Neural crest cell (in vitro differentiated cells): ENCODE measurements at places on chromosomes 7 and 10. TPM values are rescaled to one million over a fixed set of nuclear protein-coding genes. Genes with fewer than 3 reads are reported as not detected.
A peak's percentile ranks its signal among the peaks of the same experiment; 100 is the strongest.

DNA sequence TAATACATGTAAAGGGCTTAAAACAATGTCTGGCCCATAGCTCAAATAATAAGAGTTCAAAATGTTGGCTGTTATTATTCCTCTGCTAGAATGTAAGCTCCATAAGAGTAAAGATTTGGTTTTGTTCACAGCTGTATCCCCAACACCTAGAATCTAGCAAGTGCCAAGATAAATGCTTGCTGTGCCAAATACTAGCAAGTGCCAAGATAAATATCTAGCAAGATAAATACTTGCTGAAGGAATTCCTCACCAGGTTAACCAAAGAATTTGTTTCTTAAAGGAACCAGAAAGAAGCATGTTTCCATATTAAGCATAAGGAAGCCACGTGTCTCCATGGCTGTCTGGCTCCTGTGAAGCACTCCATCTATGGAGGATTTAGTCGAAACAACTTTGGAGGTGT lies 235.2 kb upstream of the SP4 start:
- H3K27ac ChIP-seq: no peak overlapping the region
- H3K36me3 ChIP-seq: peaks cover 5% of the 10 kb centered on the region
- H3K27me3 ChIP-seq: no peaks in the 10 kb centered on the region
- no peak overlapping the region for H3K4me3 ChIP-seq
- DNase-seq: no peak

DNA sequence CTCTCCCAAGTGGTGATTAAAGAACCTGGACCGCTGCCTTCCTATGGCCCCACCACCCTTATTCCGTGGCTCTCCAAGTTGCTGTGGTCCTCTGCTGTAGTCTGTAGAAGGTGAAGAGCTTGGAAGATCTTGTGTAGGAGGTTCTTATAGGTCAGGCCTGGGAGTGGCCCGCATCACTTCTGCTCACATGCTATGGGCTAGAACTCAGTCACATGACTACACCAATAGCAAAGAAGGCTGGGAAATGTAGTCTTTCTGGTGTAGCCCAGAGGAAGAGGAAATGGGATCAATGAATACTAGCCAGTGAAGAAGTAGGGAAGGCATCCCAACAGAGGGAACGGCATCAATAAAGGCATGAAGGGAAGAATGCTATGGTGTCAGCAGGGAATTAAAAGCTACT lies 41.3 kb upstream of the AOAH start:
- no peak overlapping the region for H3K27ac ChIP-seq
- H3K36me3 ChIP-seq: no peaks in the 10 kb centered on the region
- H3K27me3 ChIP-seq: no peaks in the 10 kb centered on the region
- H3K4me3 ChIP-seq: no peak overlapping the region
- DNase-seq: no peak

The LLCFC1 gene
- total RNA-seq: not detected in 2 replicates

DNA sequence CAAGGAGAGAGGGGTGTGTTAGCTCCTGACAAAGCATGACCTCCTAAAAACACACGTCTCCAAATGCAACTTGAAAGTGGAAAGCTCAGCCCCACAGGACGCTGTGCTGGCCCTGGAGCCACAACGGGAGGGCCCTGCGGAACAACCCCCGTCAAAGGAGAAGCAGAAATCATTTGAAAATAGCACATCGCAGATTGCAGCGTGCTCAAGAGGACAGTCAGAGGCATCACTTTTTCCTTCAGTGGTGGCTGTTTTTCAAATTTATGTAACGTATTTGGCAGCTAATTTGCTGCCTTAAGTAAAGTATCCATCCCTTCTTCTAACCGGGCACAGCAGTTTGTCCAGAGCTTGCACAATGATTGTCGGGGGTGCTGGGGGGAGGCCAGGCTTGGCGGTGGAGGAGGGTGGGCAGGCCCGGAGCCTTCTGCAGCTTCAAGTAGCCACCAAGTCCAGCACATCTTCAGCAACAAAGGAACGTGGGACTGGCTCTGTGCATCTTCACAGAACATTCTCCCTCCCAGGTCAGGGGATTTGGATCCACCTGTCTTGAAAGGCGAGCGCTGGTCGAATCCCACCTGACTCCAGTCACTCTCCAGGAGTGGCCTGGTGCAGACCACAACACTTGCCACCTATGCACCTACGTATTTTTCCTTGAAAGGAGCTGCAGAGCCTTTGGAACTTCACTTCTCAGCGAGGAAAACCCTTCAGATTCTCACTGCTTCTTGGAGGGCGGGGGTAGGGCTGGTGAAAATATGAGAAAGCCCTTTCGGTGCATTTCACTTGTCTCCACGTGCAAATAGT lies 346.3 kb downstream of the DNAJB6 start:
- DNase-seq: no peak
- peaks cover 20% of the 10 kb centered on the region for H3K36me3 ChIP-seq
- H3K4me3 ChIP-seq: peak overlapping the region; percentile 88
- peaks cover 82% of the 10 kb centered on the region for H3K4me1 ChIP-seq

- no peaks in the 10 kb centered on the region for H3K27me3 ChIP-seq
- no peaks in the 10 kb centered on the region for H3K4me1 ChIP-seq
- no peaks in the 10 kb centered on the region for H3K36me3 ChIP-seq
- H3K4me3 ChIP-seq: no peak overlapping the region
These were observed 291.0 kb downstream of the GPR158 start for GRCh38 chr10:25465582-25466372.

- peaks cover 15% of the 10 kb centered on the region for H3K4me1 ChIP-seq
- DNase-seq: no peak
- no peaks in the 10 kb centered on the region for H3K36me3 ChIP-seq
- no peaks in the 10 kb centered on the region for H3K27me3 ChIP-seq
- no peak overlapping the region for H3K4me3 ChIP-seq
- no peak overlapping the region for H3K27ac ChIP-seq
These were observed 7.5 kb downstream of the ASB4 start for GRCh38 chr7:95493247-95493646.

The SFMBT2 gene
- total RNA-seq: 7.0 and 8.8 TPM in 2 replicates

DNA sequence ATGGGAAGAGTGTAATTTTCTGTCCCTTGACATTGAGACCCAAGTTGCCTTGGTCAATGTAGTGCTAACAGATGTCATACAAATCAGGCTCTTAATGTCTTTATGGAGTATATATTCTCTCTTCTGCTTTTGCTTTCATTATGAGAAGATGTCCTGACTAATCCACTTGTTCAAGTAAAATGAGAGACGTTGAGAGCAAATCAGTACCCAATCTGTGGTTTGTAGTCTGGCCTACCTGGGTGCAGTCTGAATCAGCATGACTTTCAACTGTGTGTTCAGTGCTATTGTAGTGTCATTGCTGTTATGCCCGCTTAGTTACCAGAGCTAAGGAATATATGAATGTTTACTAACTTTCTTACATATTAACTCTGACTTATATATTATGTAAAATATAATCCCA lies 612.4 kb downstream of the ANKRD7 start:
- no peaks in the 10 kb centered on the region for H3K27me3 ChIP-seq
- H3K4me3 ChIP-seq: no peak overlapping the region
- no peak for DNase-seq
- H3K36me3 ChIP-seq: no peaks in the 10 kb centered on the region
- no peak overlapping the region for H3K27ac ChIP-seq

The C10orf67 gene
- total RNA-seq: 0.18 and 0.33 TPM in 2 replicates

- H3K4me1 ChIP-seq: peaks cover 40% of the 10 kb centered on the region
- no peak for DNase-seq
- H3K36me3 ChIP-seq: peaks cover 3% of the 10 kb centered on the region
- H3K4me3 ChIP-seq: no peak overlapping the region
These were observed 253.4 kb downstream of the USP6NL start for GRCh38 chr10:11358011-11358410.

- H3K4me1 ChIP-seq: no peaks in the 10 kb centered on the region
- no peak overlapping the region for H3K4me3 ChIP-seq
- peaks cover 5% of the 10 kb centered on the region for H3K36me3 ChIP-seq
- no peaks in the 10 kb centered on the region for H3K27me3 ChIP-seq
These were observed 19.6 kb upstream of the AGMO start for GRCh38 chr7:15581352-15581951.

GRCh38 chr7:155587486-155587885 lies 41.1 kb upstream of the CNPY1 start:
- DNase-seq: no peak
- H3K36me3 ChIP-seq: no peaks in the 10 kb centered on the region

- no peak overlapping the region for H3K4me3 ChIP-seq
- peaks cover 33% of the 10 kb centered on the region for H3K4me1 ChIP-seq
- H3K27ac ChIP-seq: no peak overlapping the region
- no peak for DNase-seq
- H3K36me3 ChIP-seq: no peaks in the 10 kb centered on the region
- H3K27me3 ChIP-seq: no peaks in the 10 kb centered on the region
These were observed 11.0 kb upstream of the INSIG1 start for GRCh38 chr7:155286686-155287085.

DNA sequence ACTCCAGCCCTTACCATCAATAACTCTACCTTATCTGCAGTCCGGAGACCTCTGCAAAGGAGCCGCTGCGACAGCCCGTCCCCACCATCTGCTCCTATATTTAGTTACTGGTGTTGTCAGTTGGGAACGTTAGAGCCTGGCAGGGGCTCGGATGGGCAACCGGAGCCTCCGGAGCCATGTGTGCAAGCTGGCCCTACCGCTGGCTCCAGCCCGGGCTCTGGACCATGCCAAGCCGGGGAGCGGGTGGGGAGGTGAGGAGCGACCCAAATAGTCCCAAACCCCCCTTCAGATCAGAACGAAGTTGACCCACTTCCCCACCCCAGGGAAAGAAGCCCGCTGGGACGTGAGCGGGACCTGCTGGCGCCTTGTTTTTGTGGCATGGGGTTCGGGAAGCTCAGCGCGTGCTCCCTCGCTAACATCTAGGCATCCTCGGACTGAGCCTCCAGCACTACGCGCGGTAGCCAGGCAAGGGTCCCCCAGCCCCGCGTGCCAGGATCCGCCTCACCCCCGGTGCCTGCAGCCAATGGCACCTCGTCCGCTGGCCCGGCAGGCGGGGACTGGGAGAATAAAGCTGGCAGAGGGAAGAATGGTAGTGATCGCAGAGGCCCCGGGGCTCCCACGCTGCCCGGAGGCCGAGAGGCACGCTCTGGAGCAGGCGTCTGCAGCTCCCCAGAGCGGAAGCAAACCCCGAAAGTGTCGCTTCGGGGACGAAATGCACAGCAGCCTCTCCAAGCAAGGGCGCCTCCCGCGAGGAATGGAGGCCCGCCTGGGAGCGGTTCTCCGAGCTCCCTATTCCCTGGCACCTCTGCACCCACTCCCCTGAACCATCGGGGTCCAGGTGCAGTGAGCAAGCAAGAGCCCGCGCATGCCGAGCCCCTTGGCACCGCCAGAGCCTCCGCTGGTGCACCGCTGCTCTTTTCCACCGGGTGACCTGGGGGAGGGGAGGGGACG lies 679 bp downstream of the LRRC20 start:
- peak overlapping the region; percentile 58 for H3K27ac ChIP-seq
- no peaks in the 10 kb centered on the region for H3K27me3 ChIP-seq
- H3K36me3 ChIP-seq: peaks cover 3% of the 10 kb centered on the region
- H3K4me1 ChIP-seq: peaks cover 22% of the 10 kb centered on the region

GRCh38 chr7:778271-778967 lies 51.3 kb upstream of the PRKAR1B start:
- DNase-seq: no peak
- no peak overlapping the region for H3K4me3 ChIP-seq
- no peaks in the 10 kb centered on the region for H3K4me1 ChIP-seq

- no peak overlapping the region for H3K27ac ChIP-seq
- H3K27me3 ChIP-seq: peaks cover 3% of the 10 kb centered on the region
- H3K4me1 ChIP-seq: no peaks in the 10 kb centered on the region
- H3K4me3 ChIP-seq: no peak overlapping the region
These were observed 108.8 kb downstream of the GLRX3 start for GRCh38 chr10:130244928-130245495.

DNA sequence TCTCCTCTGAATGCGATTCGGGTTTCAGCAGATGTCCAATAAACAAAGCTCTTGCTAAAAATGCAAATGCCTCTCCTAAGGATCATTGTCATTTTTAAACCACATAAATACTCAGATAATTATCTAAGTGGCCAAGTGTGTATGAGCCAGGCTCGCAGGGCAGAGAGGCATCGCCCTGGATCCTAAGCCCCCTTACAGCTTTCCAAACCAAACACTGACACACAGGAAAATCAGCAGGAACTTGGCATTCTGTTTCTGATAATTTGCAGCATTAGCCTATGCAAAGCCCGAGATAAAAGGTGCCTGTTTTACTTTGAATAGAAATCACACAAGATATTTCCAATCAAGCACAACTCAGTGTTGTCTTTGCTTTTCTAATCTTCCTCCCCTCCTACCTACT lies 134.4 kb downstream of the ABCA13 start:
- no peaks in the 10 kb centered on the region for H3K4me1 ChIP-seq
- H3K4me3 ChIP-seq: no peak overlapping the region
- no peaks in the 10 kb centered on the region for H3K27me3 ChIP-seq
- DNase-seq: no peak
- no peaks in the 10 kb centered on the region for H3K36me3 ChIP-seq

DNA sequence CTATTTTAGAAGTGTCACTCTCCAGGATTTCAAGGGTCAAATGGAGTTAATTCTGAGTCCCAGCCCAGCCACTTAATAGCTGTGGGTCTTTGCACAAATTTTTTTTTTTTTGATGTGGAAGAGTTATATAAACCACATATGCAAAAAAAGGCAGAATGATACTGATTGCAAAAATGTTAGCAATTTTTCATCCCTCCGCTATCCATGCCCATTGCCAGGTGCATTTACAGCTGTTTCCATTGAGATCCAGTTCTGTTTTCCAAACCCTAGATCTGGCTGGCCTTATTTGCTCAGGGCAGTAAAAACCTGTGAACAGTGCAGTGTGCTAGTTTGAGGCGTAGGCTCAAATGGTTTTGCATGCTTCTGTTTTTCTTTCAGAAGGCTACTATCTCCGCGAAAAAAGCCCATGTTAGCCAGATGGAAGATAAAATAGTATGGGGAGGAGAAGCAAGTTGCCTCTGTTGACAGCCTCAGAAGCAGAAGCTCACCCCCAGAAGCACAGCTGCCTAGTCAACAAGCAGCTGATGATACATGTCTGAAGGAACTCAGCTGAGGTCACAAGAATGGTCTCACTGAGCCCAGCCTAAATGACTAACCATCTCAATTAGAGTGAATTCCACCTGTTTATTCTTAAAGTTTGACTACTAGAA lies 997 bp upstream of the ZNF138 start:
- peaks cover 22% of the 10 kb centered on the region for H3K4me1 ChIP-seq
- peaks cover 14% of the 10 kb centered on the region for H3K36me3 ChIP-seq
- no peak for DNase-seq
- no peak overlapping the region for H3K27ac ChIP-seq
- peak overlapping the region; percentile 100 for H3K4me3 ChIP-seq

The ZNF316 gene
- total RNA-seq: 40.7 and 43.8 TPM in 2 replicates

DNA sequence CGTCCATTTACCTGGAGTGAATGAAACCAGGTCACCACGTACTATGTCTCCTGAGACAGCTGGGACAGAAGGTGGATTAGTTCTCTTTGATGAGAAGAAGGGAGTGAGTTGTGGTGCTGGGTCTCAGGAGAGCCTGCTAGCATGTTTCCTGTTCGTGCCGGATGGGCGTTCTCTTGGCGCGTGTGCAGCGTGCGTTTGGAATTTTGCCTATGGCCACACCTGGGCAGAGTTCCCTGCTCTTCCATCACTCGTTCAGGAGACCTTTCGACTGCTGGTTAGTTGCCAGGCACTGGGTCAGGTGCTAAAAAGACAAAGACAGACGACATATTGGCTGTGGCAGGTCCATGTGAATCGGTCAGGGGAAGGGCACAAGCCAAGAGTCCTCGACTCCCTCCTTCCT lies 90.3 kb downstream of the TRRAP start:
- H3K27me3 ChIP-seq: no peaks in the 10 kb centered on the region
- peaks cover 18% of the 10 kb centered on the region for H3K36me3 ChIP-seq
- H3K4me1 ChIP-seq: no peaks in the 10 kb centered on the region
- H3K4me3 ChIP-seq: no peak overlapping the region
- no peak for DNase-seq

The ADGRA1 gene
- 0.33 and 0.41 TPM in 2 replicates for total RNA-seq
